ENCODE measurements at places on chromosomes 13 and 19. TPM values are rescaled to one million over a fixed set of nuclear protein-coding genes. Genes with fewer than 3 reads are reported as not detected.

The PLA2G4C gene
- total RNA-seq: 99.0 TPM

The MYBPC2 gene
- total RNA-seq: 0.48 TPM

The GPC5 gene
- total RNA-seq: 26.0 TPM

The CCDC8 gene
- 3.7 TPM for total RNA-seq

The PRODH2 gene
- 1.0 TPM for total RNA-seq

The GPR12 gene
- 21.1 TPM for total RNA-seq

The ZNF791 gene
- 33.5 TPM for total RNA-seq

The DNAJC15 gene
- total RNA-seq: 14.5 TPM

The CCDC194 gene
- total RNA-seq: 1.6 TPM

The FFAR2 gene
- total RNA-seq: not detected

The NAPA gene
- 185 TPM for total RNA-seq

The ELANE gene
- not detected for total RNA-seq

The FFAR1 gene
- 3.9 TPM for total RNA-seq

The FBXO46 gene
- total RNA-seq: 15.3 TPM

The S1PR4 gene
- total RNA-seq: 0.79 TPM

The FGF9 gene
- 17.3 TPM for total RNA-seq

The POSTN gene
- 2.8 TPM for total RNA-seq

The ZNF628 gene
- 7.5 TPM for total RNA-seq

The ZGLP1 gene
- 12.0 TPM for total RNA-seq

The ZNF440 gene
- 15.3 TPM for total RNA-seq
